Spinal cord (tissue), 10 donors: ENCODE measurements at places on chromosomes 11 and 22. TPM values are rescaled to one million over a fixed set of nuclear protein-coding genes. Genes with fewer than 3 reads are reported as not detected.

DNA sequence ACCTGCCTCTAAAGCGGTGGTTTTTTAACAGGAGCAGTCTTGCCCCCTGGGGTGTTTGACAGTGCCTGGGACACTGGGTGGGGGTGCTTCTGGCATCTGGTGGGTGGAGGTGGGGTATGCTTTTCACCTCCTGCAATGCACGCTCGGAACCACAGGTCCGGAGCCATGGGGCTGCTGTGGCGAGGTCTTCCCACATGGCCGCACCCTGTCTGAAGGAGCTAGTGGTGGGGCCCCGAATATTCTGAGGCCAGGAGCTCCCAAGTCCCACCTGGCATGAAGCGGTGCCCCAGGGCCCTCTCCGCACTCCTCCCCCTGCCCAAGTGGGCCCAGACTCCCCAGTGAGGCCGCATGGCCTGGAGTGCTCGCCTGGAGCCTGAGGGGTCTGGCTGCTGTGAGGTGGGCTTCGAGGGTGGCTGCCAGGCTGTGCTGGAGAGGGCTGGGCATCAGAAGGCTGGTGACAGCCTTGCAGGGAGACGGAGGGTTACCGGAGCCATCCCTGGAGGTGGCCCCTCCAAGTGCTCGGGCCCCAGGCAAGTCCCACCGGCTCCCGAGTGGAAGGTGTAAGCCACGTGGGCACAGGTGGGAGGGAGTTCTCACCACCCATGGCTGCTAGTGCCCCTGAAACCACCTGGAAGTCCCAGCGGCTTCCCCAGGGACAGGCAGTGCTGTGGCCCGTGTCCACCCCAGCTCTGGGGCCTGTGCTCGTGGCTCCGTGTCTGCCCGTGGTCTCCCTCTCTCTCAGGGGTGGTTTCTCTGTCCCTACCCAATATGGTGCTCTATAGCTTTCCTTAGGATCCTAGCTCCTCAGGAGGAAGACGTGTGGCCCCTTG, 15.1 kb downstream of the TBX1 start:
- no peak for DNase-seq

GRCh38 chr22:46007003-46007847, 30.3 kb upstream of the WNT7B start:
- no peak for DNase-seq

DNA sequence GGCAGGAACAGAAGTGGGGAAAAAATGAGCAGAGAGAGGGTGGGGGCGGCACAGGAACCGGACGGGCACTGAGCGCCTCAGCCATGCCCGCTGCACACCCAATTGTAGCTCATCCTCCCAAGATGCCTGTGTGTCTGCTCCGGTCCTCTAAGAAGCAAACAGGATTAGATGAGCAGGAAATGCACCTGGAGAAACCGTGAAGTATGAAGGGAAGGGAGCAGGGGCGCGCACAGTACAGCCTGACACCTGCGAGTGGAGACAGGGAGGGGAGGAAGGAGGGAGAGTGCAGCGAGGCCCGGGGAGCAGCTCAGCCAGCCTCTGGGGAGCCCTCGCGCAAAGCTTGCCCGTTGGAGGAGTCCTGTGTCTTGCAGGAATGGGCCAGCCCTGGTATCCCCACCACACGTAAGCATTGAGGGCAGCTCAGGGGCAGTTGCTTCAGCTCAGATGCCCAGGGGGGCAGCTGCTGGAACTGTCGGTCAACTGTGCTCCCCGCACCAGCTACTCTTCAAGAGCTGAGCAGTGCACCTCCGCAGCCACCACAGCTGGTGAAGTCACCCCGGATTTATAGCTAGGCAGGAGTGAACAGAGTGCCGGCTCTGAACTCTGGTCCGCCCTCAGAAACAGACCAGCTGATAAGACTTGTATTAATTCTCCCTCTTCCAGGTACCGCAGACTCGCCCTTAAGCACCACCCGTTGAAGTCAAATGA, 7.0 kb downstream of the DNAJB13 start:
- no peak for DNase-seq

- DNase-seq: no peak
Observed at GRCh38 chr22:27895600-27895999, 23.5 kb downstream of the PITPNB start.

GRCh38 chr11:12319461-12319951, 57.9 kb upstream of the PARVA start:
- DNase-seq: peak; percentile 88

Gene GPHA2
- total RNA-seq: 0.59 TPM
